Stimulated activated CD4-positive, alpha-beta T cell treated with anti-CD3 and anti-CD28 coated beads, Interleukin-4, amount 100 ng/mL, for 1 hour (primary cell): ENCODE measurements at places on chromosomes 16 and 17.

DNA sequence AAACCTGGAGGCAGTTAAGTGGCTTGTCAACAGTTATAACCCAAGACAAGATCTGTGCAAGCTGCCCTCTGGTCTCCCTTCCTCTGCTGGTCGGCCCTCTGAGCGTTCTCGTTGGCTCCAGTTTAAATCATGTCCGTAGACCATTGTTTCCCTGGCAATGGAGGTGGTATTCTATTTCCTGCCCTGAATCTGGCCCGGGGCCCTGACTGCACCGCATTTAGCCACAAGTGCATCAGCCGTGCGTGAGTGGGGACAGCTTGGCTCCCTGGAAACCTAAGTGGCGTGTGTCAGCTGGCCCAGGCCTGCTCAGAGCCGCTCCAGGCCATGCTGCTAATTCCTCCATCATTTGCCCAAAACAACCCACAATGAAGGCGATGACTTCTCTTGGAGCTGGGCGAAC, 15.0 kb upstream of the MYLK3 start:
- no peak for DNase-seq

- DNase-seq: no peak
These were observed 2.6 kb upstream of the ABCC3 start for GRCh38 chr17:50631908-50632571.

DNA sequence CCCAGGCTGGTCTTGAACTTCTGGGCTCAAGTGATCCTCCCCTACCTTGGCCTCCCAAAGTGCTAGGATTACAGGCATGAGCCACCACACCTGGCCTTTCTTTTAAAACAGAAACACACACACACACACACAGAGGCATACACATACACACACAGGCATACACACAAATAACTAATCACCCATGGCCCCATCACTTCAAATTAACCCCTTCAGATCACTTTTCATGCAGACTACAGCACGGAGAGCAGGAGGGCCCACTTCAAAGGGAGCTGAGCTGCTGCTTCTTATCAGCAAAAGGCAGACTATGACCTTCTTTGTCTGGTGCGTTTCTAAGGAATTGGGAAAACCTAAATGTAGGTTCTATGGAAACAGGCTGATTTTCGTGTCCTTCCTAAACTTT, 1.9 kb downstream of the CLCN7 start:
- DNase-seq: no peak

GRCh38 chr16:71781741-71782140, 26.9 kb downstream of the AP1G1 start:
- DNase-seq: no peak

- DNase-seq: no peak
These were observed 350.2 kb downstream of the FOXL1 start for GRCh38 chr16:86928523-86929011.

DNA sequence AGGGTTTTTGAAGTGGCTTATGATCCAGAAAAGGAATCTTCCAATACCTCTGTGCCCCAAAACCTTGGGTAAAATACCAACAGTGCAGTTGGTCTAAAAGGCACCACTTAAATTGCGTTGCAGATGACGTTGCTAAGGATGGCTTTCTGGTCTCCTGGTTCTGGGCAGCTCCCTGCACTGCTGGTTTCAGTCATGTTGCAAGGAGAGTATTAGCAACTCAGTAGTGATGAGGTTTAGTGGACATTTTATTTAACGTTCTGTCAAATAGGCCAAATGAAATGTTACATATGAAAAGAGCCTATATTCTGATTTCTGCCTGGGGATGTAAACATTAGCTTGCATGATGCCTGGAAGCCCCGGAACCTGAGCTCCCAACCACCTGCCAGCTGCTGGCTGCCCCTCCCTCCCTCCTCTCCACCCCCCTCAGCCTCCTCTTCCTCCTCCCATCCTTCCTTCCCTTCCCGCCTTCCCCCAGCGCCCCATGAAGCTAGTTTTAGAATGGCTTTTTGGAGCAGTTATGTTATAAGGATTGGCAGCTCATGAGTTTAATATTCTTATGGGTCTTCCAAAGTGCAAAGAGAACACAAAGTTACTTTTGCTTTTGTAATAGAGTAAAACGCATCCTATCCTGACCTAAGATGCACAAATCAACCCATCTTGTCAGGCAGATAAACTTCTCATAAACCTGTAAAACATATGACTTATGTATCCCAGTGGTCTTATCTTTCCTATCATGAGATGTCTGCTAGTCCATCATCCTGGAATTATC, 20.7 kb downstream of the CD7 start:
- DNase-seq: no peak

GRCh38 chr16:17266608-17267313, 204.0 kb downstream of the XYLT1 start:
- DNase-seq: no peak

- DNase-seq: no peak
These were observed at the start of gene STAC2 for GRCh38 chr17:39225308-39225958. Gene STAC2 (minus strand): TSS chr17:39225945. CDS start chr17:39225502, 443 bp downstream.

DNA sequence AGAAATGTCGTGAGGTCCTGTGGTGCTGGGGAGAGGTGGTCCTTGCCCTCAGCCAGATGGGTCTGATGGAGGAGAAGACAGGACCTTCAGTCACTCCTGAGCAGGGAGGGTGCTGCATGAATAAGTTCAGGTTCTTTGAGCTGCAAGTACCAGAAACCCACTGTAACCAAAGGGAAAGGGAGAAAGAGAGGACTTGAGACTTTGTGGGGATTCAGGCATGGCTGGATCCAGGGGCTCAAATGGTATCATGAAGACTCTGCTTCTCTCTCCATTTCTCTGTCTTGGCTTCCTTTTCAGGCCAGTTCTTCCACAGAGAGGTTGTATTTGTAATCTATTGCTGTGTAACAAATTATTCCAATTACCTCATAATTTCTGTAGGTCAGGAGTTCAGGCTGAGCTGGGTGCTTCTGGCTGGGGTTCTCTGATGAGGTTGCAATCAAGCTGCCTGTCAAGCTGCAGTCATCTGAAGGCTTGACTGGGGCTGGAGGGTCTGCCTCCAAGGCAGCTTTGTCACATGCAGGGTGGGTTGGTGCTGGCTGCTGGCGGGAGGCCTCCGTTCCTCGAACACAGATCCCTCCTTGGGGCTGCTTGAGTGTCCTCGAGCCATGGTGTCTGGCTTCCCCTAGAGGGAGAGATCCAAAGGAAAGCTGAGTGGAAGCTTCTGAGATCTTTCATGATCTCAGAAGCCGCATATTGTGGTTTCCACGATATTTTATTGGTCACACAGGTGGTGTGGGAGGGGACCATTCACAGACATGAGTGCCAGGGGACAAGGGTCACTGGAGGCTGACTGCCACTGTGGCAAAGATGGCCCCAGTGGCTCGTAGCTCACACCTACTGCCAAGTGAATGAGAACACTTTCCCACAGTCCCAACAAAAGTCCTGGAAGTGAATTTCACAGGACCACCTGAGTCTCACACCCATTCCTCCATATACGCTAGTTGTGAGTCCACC, 5.9 kb upstream of the ADCY7 start:
- DNase-seq: no peak

DNA sequence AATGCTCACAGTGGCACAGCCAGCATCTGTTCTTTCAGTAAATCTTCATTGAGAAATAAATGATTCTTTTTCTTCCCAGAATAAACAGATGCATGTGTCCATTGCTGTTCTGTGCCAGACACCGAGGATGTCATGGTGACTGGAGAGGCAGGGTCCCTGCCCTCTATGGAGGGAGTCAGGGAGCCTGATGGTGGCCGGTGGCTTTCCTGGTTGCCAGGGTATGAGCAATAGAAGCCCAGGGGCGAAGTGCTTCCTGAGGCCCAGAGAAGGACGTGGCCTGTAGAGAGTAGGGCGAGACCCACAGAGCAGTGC, 29.9 kb upstream of the NUDT16L1 start:
- DNase-seq: no peak

DNA sequence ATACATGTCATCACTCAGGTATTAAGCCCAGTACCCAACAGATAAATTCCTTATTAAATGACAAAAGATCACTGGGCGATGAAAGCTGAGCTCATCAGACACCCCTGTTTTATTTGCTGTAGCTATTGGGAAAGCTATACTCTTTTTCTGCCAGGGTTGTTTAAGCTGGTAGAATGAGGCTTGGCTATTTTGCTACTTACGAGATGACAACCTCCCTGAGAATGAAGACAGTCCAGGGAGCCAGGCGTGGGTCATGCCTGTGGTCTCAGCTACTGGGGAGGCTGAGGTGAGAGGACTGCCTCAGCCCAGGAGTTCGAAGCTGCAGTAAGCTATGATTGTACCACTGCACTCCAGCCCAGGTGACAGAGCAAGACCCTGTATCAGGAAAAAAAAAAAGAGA, 4.3 kb upstream of the SH2B1 start:
- no peak for DNase-seq

GRCh38 chr16:81519301-81520150, 74.9 kb downstream of the CMIP start:
- DNase-seq: no peak

GRCh38 chr16:88013091-88013609, 61.9 kb downstream of the BANP start:
- no peak for DNase-seq

GRCh38 chr17:1486802-1487695, 5.4 kb downstream of the MYO1C start:
- peak; percentile 80 for DNase-seq

- DNase-seq: no peak
These were observed 201.2 kb upstream of the PMFBP1 start for GRCh38 chr16:72373201-72373600.

GRCh38 chr17:64073771-64074703, 53.6 kb upstream of the ICAM2 start:
- DNase-seq: no peak

GRCh38 chr17:1787301-1787902, 25.5 kb downstream of the SERPINF1 start:
- DNase-seq: no peak
